ENCODE measurements at places on chromosomes 1 and 21. TPM values are rescaled to one million over a fixed set of nuclear protein-coding genes. Genes with fewer than 3 reads are reported as not detected.

- DNase-seq = peak; percentile 53
- 0 out of 2 replicates have a peak overlapping the region, but pooled peaks have one; percentile 9 for H3K4me3 ChIP-seq
- peak overlapping the region; percentile 83 for H3K27ac ChIP-seq
- peaks cover 79% of the 10 kb centered on the region for H3K36me3 ChIP-seq
- no peaks in the 10 kb centered on the region for H3K27me3 ChIP-seq
- H3K4me1 ChIP-seq = peaks cover 54% of the 10 kb centered on the region
These were observed 7.7 kb downstream of the ARHGEF2 start for GRCh38 chr1:155970531-155971167.

Gene EXO1
- 107 TPM for total RNA-seq

GRCh38 chr1:33165209-33165608 lies 16.6 kb downstream of the TRIM62 start:
- H3K27ac ChIP-seq = no peak overlapping the region
- peaks cover 17% of the 10 kb centered on the region for H3K27me3 ChIP-seq
- H3K4me1 ChIP-seq = peaks cover 2% of the 10 kb centered on the region

DNA sequence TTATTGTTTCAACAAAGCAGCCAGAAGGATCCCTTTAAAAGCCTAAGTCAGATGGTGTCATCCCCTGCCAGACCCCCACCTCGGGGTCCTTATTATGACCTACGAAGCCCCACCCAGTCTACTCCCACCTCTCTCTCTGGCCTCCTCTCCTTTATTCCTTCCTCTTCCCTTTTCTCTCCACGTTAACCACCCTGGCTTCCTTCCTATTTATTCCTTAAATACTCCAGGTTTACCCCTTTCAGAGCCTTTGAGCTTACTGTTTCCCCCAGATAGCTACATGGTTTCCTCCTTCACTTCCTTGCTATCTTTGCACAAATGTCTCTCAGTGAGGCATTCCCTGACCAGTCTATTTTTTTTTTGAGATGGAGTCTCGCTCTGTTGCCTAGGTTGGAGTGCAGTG lies 12.0 kb upstream of the SLC9A1 start:
- H3K27me3 ChIP-seq = no peaks in the 10 kb centered on the region
- peaks cover 14% of the 10 kb centered on the region for H3K4me1 ChIP-seq
- H3K36me3 ChIP-seq = no peaks in the 10 kb centered on the region
- H3K27ac ChIP-seq = no peak overlapping the region
- no peak for DNase-seq

Gene TOMM40L
- 27.4 TPM for total RNA-seq

- no peak overlapping the region for H3K4me3 ChIP-seq
- no peaks in the 10 kb centered on the region for H3K36me3 ChIP-seq
- DNase-seq = no peak
- H3K27me3 ChIP-seq = no peaks in the 10 kb centered on the region
These were observed 3902.5 kb downstream of the SRGAP2C start for GRCh38 chr1:125087247-125087646.

Gene NUP210L
- total RNA-seq = not detected

DNA sequence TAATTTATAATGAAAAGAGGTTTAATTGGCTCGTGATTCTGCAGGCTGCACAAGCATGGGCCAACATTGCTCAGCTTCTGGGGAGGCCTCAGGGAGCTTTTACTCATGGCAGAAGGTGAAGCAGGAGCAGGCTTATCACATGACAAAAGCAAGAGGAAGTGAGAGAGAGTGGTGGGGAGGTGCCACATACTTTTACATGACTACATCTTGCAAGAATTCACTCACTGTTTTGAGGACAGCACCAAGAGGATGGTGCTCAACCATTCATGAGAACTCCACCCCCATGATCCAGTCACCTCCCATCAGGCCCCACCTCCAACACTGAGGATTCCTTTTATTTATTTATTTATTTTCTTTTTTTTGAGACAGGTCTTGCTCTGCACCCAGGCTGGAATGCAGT lies 5.5 kb upstream of the PLEKHM2 start:
- H3K4me3 ChIP-seq = no peak overlapping the region
- H3K27me3 ChIP-seq = no peaks in the 10 kb centered on the region
- DNase-seq = no peak
- peaks cover 17% of the 10 kb centered on the region for H3K4me1 ChIP-seq

DNA sequence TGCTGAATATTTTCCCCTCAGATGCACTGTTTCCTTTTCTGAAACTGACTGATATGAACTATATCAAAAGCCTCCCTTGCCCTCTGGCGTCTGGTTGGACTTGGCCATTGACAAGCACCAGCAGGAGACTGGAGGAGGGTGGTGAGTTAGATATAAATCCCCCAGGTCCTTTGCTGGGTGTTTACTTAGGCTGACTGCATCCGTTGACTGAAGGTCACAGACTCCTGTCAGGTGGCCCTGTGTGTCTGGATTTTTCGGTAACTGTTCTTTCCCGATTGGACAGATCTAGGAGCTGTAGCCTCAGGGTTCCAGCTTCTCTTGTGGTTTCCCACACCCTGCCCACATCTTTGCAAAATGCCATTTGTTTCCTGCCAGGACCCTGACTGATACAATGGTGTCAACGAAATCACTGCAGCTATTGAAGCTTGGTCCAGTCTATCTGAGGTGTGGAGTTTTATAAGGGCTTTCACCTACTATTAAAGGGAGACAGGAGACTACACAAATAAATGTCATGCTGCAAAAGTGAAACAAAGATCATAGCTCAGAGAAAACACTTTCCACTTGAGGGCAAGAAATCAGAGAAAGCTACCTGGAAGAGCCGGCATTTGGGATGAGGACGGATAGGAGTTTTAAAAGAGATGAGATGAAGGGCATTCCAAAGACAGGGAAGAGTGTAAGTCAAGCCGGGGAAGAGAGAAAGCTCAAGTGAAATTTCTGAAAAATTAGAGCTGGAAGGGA lies 1.5 kb upstream of the MAGI3 start:
- no peaks in the 10 kb centered on the region for H3K36me3 ChIP-seq
- peaks cover 13% of the 10 kb centered on the region for H3K27me3 ChIP-seq
- H3K27ac ChIP-seq = no peak overlapping the region

DNA sequence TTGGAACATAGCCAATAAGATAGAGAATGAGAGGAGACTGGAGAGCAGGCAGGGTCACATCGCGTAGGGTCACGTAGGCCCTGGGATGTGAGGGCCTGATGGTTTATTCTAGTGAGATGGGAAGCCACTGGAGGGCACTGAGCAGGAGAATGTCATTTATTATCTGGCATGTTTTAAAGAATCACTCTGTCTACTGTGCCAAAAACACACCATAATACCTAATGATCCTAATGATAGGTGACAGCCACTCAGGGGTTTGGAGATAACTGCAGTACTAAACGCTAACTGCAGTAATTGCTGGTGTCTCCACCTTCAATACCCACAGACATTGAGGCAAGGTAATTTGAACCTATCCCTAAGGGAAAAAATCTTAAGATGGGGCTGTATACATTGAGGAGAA lies 185.4 kb downstream of the TTLL7 start:
- no peak overlapping the region for H3K4me3 ChIP-seq
- DNase-seq = no peak
- no peaks in the 10 kb centered on the region for H3K36me3 ChIP-seq
- H3K4me1 ChIP-seq = no peaks in the 10 kb centered on the region
- no peak overlapping the region for H3K27ac ChIP-seq

DNA sequence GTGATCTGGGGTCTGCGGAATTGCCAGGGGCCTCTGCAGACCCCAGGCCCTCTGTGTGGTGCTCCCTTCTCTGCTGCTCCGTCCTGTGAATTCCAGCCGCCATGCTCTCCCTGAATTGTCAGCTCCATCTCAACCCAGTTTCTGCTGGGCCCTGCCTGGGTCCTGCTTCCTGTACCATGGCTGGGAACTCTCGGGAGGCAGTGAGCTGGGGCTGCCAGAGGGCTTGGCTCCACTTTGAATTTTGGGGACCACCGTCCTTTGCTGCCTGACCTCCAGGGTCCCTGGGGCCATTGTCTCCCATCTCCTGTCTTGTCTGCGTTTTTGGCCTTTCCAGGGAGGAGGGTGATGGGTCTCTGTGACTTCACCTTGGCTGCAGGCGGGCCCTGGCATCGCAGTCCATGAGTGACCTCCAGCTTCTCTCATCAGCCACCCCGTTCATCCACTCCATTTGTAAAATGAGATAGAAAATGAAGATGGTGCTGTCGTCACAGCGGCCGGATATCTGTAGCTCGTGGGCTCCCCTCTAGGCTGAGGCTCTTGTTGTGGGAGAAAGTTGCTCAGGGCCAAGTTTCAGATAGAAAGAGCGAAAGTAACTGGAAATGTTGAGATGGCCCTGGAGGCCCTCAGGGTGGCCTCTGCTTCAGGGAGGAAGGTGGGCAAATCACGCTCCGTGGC lies 38.3 kb downstream of the SKI start:
- H3K36me3 ChIP-seq = no peaks in the 10 kb centered on the region
- no peak overlapping the region for H3K27ac ChIP-seq
- no peak for DNase-seq
- no peak overlapping the region for H3K4me3 ChIP-seq
- H3K4me1 ChIP-seq = peaks cover 37% of the 10 kb centered on the region

DNA sequence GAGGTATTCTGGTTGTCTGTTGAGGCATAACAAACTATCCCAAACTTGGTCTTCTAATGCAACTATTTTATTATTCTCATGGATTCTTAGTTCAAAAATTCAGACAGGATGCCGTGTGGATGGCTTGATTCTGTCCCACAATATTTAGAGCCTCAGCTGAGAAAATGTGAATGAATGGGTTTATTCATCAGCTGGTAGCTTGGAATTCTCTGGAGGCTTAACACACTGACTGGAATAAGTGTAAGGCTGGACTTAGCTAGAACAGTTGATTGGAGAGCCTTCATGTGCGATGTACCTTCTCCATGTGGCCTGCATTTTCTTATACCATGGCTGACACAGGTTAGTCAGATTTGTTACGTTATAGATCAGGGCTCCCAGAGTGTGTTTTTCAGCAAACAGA lies 30.8 kb downstream of the TNNI3K start:
- no peak overlapping the region for H3K27ac ChIP-seq
- H3K36me3 ChIP-seq = no peaks in the 10 kb centered on the region
- no peak overlapping the region for H3K4me3 ChIP-seq
- no peak for DNase-seq
- H3K4me1 ChIP-seq = no peaks in the 10 kb centered on the region
